ENCODE measurements at places on chromosomes 2 and 18.

- DNase-seq: no peak
Measured at GRCh38 chr18:62814132-62814759, 98.9 kb downstream of the PHLPP1 start.

DNA sequence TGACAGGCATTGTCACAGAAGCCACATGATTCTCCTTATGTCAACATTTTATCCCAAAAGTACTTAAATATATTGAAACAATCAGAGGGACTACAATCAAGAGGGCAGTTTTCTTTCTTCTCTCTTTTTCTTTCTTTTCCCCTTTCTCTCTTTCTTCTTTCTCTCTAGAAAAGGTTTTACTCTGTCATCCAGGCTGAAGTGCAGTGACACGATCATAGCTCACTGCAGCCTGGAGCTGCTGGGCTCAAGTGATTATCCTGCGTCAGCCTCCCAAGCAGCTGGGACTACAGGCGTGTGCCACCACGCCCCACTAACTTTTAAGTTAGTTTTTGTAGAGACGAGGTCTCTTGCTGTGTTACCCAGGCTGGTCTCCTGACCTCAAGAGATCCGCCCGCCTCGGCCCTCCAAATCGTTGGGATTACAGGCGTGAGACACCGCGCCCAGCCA is 1.0 kb upstream of the PRKD3 start:
- DNase-seq: no peak

- DNase-seq: peak; percentile 76
Measured at GRCh38 chr18:54906331-54907185, 52.7 kb downstream of the CCDC68 start.

DNA sequence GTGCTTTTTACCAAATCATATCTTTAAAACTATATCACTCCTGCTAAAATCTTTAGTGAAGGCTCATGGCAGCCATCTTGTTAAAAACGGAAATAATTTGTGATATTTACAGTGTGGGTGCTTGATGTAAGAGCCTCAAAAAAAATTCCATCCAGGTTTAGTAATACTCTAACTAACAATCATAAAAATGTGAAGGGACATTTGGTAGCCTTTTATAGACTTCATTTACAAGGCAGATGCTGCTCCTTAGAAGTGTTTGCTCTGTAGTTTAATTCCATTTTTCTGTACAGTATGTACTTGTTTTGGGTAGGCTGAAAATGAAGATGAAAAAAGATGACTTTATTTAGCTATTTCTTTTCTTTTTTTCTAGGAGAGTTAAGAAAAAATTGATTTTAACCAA is 525.0 kb downstream of the ZEB2 start:
- DNase-seq: peak; percentile 36

- no peak for DNase-seq
Measured at GRCh38 chr2:43226558-43226954, at the start of gene ZFP36L2. ZFP36L2 (minus strand) TSS chr2:43226606; CDS start chr2:43226315, 291 bp downstream.

- DNase-seq: no peak
Measured at GRCh38 chr2:16584084-16584483, 81.5 kb downstream of the CYRIA start.

DNA sequence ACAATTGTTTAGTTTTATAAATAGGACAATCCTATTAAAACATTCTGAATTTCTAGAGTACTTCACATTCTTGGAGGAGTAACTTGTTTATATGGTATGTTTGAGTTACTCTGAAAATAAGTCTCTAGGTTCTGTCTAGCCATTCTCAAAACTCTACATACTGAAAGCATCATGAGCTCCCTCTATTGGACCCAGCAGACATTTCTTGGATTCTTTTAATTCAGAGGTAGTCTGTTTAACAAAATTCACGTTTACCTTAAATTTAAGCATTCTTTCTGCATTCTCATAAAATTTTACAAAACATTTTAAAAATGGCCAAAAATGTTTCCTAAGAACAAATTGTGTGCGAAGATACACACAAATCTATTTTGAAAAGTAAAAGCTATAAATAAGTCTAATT is 15.3 kb downstream of the SP9 start:
- DNase-seq: no peak

DNA sequence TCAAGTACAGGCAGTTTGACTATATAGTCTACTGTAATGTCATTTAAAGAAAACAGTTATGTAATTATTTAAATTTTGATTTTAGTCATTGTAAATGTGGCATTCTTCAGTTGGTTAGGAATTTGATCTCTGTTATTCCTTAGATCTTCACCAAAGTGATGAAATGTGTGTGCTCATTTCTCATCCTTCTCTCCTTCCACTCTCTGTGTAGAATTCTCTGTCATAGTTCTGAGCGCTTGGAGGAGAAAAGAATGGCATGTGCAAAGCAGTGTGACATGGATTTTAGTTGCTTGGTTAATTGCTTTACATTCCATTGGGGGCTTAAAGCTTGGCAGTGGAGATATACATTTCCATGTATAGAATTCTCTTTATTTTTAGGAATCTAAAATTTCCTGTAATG is 14.8 kb downstream of the PIK3C3 start:
- no peak for DNase-seq

DNA sequence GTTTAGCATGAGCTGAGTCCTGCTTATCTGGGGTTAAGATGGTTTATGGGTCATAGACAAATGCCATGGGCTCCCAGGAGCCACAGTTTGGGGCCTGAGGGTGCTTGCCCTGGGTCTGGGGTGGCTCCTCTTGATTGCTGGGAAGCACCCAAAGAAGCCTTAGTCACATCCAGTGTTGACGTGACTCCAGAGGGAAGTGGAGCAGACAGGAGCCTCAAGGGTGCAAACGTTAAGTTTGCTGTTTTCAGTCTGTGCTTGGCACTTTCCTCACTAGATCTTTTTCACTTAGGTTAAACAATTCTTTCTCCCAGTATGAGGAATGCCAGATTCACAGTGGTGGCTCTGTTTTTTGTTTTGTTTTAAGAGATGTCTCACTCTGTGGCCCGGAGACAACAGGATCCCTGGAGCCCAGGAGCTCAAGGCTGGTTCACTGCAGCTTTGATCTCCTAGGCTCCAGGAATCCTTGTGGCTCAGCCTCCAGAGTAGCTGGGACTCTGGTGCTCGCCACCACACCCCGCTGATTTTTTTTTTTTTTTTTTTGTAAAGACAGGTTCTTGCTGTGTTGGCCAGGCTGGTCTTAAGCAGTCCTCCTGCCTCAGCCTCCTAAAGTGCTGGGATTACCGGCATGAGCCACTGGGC is 251.3 kb downstream of the FAM210A start:
- no peak for DNase-seq

All from BJ (cell line).